ENCODE measurements at places on chromosomes 2 and 18. TPM values are rescaled to one million over a fixed set of nuclear protein-coding genes. Genes with fewer than 3 reads are reported as not detected.

GRCh38 chr2:33220533-33220932, 255.9 kb upstream of the RASGRP3 start:
- H3K4me3 ChIP-seq: no peak overlapping the region
- H3K4me1 ChIP-seq: peaks cover 17% of the 10 kb centered on the region
- no peaks in the 10 kb centered on the region for H3K36me3 ChIP-seq
- no peak for DNase-seq

DNA sequence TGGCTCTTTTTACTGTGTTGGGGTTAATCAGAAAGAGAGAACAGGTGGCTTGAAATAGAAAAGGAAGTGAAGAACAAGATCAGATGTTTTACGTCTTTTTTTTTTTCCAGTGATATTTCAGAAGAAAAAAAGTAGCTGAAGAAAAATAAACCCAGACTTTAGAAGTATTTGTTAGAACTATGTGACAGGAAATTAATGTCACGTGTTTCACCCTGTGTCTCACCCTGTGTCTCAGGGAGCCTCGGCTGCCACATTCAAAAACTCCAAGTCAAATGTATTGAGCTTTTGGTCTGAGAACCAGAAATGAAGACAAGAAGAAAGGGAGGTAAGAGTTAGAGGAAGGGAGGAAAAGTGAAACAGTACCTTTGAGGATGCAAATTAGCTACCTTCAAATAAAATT, 38.0 kb downstream of the AKAIN1 start:
- no peaks in the 10 kb centered on the region for H3K4me1 ChIP-seq
- H3K36me3 ChIP-seq: no peaks in the 10 kb centered on the region
- peaks cover 21% of the 10 kb centered on the region for H3K27me3 ChIP-seq
- H3K4me3 ChIP-seq: no peak overlapping the region

Gene PID1
- not detected for total RNA-seq

DNA sequence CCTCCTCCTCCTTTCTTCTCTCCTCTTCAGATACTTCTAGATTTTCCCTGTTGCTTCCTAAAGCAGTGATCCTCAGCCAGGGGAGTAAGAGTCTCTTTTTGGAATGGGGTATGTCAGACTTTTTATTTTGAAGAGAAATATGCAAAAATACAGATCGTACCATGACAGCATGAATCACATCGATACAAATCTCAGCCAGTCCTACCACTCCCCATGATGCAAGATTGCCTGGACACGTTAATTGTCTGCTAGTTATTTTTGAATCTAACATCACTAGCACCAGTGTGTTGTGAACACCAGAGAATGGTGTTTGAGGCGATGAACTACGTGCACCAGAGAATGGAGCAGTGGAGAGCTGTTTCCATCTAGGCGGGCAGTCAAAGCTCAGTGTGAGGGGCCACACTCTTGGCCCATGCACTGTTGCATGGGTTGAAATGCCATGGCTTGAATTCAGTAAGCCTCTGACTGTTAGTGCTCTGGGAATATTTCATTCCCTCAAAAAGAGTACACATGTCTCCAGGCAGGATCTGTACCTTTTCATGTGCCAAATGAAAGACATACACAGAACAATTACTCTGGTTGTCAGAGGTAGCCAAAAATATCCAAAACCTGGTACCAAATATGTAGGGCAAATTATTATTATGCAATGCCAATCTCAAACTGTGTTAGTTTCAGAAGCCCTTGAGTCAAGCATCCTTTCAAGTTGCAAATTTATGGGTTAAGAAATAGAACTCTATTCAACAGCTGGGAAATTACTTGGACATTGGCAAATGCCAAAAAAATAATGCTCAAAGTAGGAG, 46.3 kb upstream of the RALBP1 start:
- H3K4me1 ChIP-seq: no peaks in the 10 kb centered on the region
- H3K4me3 ChIP-seq: no peak overlapping the region
- H3K36me3 ChIP-seq: no peaks in the 10 kb centered on the region
- DNase-seq: no peak
- no peaks in the 10 kb centered on the region for H3K27me3 ChIP-seq
- H3K27ac ChIP-seq: no peak overlapping the region

DNA sequence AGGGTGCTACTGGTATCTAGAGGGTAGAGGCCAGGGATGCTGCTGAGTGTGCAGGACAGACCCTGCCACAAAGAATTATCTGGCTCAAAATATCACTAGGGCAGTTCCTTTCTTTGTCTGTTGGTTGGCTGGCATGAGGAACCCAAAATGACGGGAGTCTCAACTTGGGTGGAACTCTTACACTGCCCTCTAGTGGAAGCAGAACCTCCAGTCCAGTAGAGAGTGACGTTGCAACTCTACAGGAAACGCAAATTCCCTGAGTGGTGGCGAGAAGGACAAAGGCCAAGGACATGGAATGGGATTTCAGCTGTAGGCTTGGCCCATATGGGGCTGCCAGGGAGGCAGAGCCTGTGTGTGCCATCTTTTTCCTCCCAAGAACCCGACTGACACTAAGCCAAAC, 47.1 kb downstream of the COPS8 start:
- peaks cover 10% of the 10 kb centered on the region for H3K4me1 ChIP-seq
- H3K27ac ChIP-seq: no peak overlapping the region
- H3K27me3 ChIP-seq: no peaks in the 10 kb centered on the region
- H3K4me3 ChIP-seq: no peak overlapping the region

- DNase-seq: no peak
- H3K27ac ChIP-seq: no peak overlapping the region
- no peaks in the 10 kb centered on the region for H3K4me1 ChIP-seq
- no peaks in the 10 kb centered on the region for H3K36me3 ChIP-seq
- H3K27me3 ChIP-seq: peaks cover 93% of the 10 kb centered on the region
Measured at GRCh38 chr2:1893856-1894255, 149.5 kb upstream of the PXDN start.

Gene INPP1
- total RNA-seq: 7.1 TPM

Gene COL6A3
- total RNA-seq: 0.57 TPM

GRCh38 chr18:65091744-65092329, 659.0 kb upstream of the CDH7 start:
- no peak overlapping the region for H3K4me3 ChIP-seq
- no peaks in the 10 kb centered on the region for H3K36me3 ChIP-seq
- no peak overlapping the region for H3K27ac ChIP-seq
- H3K27me3 ChIP-seq: no peaks in the 10 kb centered on the region

Gene LOXHD1
- total RNA-seq: not detected

GRCh38 chr2:207230261-207231105, 64.7 kb upstream of the KLF7 start:
- DNase-seq: no peak
- H3K4me3 ChIP-seq: no peak overlapping the region
- H3K36me3 ChIP-seq: no peaks in the 10 kb centered on the region
- no peaks in the 10 kb centered on the region for H3K4me1 ChIP-seq
- H3K27ac ChIP-seq: no peak overlapping the region

Gene FNDC4
- total RNA-seq: 5.3 TPM

Gene ERFE
- 18.3 TPM for total RNA-seq

- H3K4me1 ChIP-seq: no peaks in the 10 kb centered on the region
- no peaks in the 10 kb centered on the region for H3K27me3 ChIP-seq
- H3K4me3 ChIP-seq: no peak overlapping the region
- H3K36me3 ChIP-seq: no peaks in the 10 kb centered on the region
Measured at GRCh38 chr2:187136646-187137045, 287.7 kb upstream of the ZSWIM2 start.

Gene TWIST2
- total RNA-seq: 5.0 TPM

GRCh38 chr18:9684881-9685614, 23.1 kb upstream of the RAB31 start:
- no peaks in the 10 kb centered on the region for H3K36me3 ChIP-seq
- peaks cover 32% of the 10 kb centered on the region for H3K4me1 ChIP-seq
- DNase-seq: no peak
- H3K27ac ChIP-seq: no peak overlapping the region
- H3K4me3 ChIP-seq: no peak overlapping the region
